ENCODE measurements at places on chromosomes 11 and 22.
A peak's percentile ranks its signal among the peaks of the same experiment; 100 is the strongest.

DNA sequence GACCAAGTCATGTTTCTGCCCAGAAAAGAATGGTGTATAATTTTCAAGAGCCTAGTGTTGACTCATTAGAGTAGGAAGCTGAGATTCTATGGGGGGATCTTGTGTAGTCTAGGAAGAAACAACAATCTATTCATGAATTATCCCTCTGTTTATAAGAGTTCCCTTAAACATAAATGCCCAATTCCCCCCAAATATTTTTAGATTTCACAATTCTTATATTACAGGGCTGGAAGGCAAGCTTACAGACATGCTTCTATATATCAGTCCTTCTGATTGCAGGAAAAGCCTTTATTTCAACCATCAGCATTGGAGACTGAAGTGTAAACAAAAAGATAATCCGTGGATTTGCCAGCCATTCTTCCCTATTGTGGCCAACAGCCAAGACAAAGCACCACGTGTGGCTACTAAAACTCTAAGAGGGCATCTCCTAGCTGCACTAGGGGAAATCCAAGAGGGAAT is 71.4 kb downstream of the NAT10 start:
- no peak for DNase-seq

DNA sequence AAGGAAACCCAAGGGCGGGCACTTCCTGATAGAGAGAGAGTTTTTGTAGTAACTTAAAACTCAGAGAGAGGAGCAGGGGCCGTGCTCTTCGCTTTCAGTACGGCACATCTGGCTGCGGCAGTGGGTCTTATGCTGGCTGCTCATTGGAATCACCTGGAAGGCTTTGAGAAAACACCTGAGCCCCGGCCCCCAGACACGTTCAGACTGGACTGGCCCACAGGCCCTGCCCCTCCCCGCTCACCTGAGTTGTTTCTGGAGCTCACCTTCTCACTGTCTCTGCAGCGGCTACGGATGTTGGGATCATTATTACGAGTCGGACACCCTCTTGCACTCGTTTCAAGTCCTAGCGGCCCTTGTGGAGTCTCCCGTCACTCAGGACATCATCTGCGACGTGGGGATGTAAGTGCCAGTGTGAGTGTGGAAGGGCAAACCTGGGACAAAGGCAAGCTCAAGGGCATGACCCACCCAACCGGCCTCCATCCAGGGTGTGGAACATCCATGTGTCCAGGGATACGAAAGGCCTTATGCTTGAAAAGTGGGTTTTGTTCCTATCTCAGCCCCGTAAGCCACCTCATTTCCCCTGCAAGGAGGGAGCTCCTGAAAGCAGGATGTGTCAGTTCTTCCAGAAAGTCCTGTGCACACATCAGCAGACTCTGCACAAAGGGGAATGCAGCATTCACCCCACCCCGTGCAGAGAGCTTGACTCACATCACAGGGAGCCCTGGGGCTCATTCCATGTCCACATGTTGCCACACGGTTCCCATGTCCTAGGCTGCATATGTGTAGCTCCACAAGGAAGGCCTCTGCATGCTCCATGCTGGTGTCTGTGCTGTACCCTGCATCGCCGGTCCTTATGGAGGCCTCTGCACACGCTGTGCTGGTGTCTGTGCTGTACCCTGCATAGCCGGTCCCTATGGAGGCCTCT is 5.4 kb downstream of the NADSYN1 start:
- DNase-seq: no peak

DNA sequence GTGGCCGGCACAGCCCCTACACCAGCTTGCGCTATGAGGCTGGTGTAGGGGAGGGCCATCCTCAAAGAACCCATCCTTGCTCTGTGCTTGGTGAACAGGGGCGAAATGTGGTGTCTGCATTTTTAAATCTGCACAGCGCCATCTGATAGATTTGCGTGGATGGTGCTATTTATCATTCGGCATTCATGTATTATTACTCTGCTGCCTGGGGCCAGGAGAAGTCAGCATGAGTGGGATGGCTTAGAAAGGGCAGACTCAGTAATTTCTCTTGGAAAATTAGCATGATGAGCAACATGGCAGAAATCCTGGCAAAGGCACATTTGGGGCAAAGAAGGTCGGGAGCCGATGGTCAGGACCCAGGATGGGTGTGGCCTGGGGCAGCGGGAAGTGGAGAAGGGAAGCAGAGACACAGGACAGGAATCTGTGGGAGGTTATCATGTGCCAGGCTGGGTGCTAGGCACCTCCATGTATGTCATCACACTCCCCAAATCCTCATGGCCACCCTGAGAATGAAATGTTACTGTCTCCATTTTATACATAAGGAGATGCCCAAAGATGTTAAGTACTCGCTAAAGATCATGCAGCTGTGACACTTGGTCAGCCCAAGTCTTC is 149.0 kb downstream of the CEP164 start:
- no peak for DNase-seq

- DNase-seq: no peak
Measured at GRCh38 chr11:1238767-1239595, 16.1 kb downstream of the MUC5B start.

DNA sequence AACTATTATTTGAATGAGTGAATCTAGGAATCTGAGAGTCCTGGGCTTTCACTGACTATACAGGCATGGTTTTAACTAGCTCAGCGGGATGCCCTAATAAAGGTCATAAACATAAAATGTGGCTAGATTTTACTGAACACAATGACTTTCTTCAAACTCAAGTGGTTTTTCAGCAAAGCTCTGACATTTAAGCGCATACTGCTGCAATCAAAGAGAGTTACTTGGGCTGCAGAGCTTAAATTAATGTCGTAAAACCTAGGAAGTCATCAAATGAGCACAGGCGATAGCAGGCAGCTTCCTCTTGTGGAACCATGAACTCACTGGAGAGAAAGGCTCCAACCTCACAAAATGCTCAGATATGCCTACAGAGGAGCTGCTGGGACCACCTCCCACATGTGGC is 6.7 kb downstream of the CSNK2A3 start:
- no peak for DNase-seq

DNA sequence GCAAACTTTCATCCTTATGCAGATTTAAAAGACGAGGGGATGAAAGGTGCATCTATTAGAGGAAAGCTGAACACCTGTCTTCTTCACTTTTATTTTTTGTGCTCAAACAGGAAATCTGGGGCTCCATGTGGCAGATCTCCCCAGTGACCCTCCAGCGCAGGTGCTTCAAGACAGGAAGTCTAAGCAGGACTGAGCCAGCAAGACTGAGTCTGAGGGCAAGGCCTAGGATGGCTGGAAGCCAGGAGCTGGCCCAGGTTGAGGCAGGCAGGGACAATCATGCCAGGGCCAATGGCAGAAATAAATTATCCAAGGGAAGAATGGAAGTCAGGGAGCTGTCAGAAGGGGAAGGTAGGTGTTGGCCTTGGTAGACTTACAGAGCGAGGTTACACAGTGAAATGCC is 101.1 kb upstream of the SPON1 start:
- no peak for DNase-seq

- no peak for DNase-seq
Measured at GRCh38 chr22:27732391-27732790, 69.2 kb downstream of the MN1 start.

GRCh38 chr22:42368379-42369249 is 63.6 kb downstream of the NFAM1 start:
- DNase-seq: peak; percentile 15

DNA sequence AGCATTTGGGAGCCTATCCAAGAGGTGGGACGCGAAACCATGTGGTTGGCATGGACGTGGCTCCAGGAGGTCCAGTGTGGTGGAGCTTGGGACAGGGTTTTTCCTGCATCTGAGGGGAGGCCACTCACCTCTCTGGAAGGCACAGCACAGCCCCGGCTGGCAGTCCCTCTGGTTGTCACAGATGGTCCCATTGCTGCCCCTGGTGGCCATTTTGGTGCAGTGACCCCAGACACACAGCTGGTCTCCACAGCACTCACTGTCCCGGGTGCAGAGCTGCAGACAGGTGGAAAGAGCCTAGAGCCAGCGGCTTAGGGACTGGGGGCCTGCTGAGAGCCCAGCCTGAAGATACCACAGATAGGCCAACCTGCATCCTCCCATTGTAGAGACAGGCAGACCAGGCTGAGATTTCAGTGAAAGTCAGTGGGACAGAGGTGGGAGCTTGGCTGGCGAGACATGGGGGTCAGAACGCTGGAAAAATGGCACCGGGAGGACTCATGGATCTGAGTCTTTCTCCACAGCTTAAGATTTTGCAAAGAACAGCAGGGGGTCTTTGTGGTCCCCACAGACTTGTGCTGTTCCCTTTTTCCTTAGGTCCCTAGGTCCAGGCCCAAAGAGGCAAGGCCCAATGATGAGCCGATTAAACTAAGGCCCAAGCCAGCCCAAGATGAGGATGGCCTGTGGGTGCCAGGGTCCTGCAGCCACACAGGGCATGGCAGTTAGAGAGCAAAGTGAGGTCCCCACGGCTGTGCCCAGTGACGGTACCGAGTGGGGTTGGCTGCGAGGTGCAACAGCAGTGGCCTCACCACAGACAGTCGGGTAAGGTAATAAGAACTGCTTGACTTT is 41.4 kb downstream of the DKK3 start:
- peak; percentile 72 for DNase-seq

DNA sequence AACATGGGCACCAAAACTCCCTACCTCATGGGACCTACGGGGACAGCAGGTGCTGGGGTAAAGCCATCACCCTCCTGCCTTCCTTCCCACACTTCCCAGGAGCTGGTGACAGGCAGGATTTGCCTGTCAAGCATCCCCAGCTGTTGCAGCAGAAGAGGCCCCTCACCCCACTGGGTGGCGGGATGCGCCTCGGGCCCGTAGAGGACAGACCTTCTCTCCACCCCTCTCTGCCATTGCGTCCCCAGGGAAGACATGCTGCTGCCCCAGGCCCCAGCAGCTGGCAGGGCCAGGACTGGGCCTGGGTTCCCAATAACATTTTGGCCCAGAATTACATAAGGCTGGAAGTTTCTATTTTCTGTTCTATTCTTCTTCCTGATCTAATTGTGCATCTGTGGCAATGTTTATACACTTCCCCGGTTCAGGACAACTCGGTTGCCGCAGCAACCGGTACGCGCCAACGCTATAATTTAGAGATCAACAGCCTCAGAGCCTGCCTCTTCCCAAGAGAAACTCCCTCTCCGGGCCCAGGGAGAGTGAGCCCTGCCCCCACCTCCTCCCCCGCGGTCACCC is 25.4 kb downstream of the KCNJ4 start:
- no peak for DNase-seq

- no peak for DNase-seq
Measured at GRCh38 chr11:115168229-115168671, 336.0 kb downstream of the CADM1 start.

- no peak for DNase-seq
Measured at GRCh38 chr11:64500176-64501013, 90.6 kb upstream of the SLC22A12 start.

GRCh38 chr11:47980907-47981621 is 705 bp downstream of the PTPRJ start:
- DNase-seq: peak; percentile 49

GRCh38 chr22:26700886-26701285 is 43.5 kb downstream of the MIAT start:
- peak; percentile 15 for DNase-seq

- DNase-seq: no peak
Measured at GRCh38 chr11:87263264-87263838, 225.6 kb downstream of the TMEM135 start.

DNA sequence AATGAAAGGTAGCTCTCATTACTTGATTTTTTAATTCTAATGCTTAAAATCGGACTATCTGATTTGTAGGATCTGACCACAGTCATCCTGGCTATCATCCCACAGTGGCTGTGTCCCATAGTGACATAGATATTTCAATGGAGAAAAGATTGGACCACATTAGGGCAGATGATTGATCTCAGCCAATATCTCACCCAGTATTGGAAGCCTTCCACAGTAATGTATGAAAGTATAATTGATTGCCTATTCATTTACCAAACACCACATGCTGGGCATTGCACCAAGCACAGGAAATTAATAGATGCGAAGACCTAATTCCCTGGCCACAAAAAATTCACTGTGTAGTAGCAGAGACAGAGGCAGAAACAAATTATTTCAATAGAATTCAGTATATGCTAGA is 37.6 kb downstream of the FZD4 start:
- DNase-seq: no peak

DNA sequence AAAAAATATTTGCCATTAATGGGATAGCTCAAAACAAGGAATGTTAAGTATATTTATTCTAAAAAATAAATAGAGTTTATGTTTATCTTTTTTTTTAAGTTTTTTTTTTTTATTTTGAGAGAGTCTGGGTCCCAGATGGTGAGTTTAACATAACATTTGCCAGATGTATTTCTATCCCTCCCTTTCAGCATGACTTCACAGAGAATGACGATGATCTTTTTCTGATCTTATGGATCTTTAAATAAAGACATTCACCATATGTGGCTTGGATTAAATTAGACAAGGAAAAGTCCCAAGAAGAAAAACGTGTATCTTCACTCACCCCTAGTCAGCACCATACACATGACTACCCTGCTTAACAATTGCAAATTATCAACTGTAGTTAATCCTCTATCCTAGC is 839.8 kb upstream of the CNTN5 start:
- no peak for DNase-seq

DNA sequence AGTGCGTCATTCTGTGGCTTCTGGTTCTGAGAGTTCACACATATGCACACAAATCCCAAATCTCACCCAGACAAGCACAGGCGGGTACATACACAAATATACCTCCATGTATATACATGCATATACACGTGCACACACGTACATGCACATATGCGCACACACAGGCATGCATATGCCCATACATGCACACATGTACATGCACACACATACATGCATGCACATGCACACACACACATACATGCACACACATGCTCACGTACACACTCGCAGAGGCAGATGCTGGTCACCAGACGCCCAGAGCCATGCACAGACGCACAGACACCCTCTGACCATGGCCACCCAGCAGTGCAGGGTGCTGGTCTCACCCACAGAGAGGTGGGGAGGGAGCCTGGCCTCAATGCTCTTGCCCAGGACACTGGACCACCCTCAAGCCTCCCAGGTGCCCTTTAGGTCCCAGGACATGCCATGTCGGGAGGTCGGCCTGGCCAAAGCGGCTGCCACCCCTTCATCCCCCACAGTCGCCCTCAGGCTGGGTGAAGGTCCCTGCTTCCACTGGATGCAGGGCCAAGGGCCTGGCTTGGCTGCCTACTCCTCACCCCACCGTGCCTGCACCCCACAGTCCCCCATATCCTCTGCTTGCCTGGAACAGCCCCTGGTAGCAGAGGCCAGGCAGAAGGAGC is 9.5 kb downstream of the DUSP8 start:
- no peak for DNase-seq

DNA sequence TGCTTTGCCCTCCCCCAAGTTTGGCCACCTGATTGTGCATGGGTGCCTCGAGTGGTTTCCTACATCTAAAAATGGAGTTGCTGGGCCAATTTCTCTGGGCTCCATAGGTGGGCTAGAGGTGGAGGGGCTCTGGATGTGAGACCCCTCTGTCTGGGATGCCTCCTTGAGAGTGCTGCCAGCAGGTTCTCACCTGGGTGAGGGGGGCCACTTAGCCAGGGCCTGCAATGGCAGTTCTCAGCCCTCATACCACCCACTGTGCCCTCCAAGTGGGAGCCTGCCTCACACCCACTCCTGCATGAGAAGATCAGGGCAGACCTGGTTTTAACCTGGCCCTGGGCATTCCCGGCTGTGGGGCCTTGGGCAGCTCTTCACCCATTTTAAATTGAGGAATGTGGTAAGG is 83.9 kb downstream of the CABIN1 start:
- no peak for DNase-seq
